ENCODE measurements at places on chromosomes 1 and 21.

GRCh38 chr1:116347696-116348095 is 25.3 kb upstream of the ATP1A1 start:
- no peak for DNase-seq

- DNase-seq: no peak
Measured at GRCh38 chr21:33430858-33431257, 27.6 kb downstream of the IFNGR2 start.

GRCh38 chr1:12177999-12178441 is 11.2 kb downstream of the TNFRSF1B start:
- DNase-seq: peak; percentile 79

DNA sequence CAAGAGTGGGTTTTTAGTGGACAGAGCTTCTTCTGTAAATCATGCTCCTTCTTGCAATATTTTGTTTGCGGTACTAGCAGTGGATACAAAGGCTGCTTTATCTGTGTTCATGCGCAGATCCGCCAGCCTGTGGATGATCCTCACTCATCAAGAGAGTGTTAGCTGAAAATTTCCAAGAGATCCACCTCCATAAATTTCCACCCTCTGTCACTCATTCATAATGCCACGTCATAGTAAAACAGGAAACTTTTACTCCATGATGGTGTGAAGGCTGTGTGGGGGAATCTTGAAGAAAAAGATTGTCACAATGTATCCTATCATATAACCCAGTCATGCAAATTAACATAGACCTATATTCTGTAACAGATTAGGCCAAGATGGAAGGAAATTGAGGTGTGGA is 4.4 kb upstream of the MAPKAPK2 start:
- DNase-seq: no peak

DNA sequence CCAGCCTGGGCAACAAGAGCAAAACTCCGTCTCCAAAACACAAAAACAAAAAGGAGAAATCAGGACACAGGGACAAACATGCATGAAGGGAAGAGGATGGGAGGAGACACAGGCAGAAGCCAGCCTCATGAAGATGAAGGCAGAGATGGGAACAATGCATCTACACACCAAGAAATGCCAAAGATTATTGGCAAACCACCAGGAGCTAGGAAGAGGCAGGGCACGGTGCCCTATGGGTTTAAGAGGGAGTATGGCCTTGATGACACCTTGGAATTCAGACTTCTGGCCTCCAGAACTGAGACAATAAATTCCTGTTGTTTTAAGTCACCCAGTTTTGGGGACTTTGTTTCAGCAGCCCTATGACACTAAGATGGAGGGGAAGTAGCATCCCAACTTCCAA is 5.2 kb downstream of the TMPRSS3 start:
- no peak for DNase-seq

- DNase-seq: no peak
Measured at GRCh38 chr1:12143631-12144155, 23.1 kb upstream of the TNFRSF1B start.

DNA sequence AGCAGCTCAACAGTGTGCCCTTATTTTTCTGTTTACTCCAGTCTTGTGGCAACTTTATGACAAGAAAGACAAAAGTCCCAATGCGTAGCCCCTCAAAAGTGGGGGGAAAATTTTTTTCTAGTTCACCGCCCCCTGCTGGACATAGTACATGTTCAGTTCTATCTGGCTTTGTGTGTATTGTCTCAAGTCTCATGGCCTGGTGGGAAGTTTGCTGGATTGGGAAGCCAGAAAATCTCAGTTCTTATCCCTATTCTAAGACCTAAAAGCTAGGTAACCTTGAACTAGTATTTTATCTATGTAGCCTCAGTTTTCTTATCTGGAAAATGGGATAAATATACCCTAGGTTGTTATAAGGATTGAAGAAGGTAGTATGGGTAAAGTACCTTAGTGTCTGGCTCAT is 55.8 kb upstream of the LDLRAP1 start:
- DNase-seq: peak; percentile 11

DNA sequence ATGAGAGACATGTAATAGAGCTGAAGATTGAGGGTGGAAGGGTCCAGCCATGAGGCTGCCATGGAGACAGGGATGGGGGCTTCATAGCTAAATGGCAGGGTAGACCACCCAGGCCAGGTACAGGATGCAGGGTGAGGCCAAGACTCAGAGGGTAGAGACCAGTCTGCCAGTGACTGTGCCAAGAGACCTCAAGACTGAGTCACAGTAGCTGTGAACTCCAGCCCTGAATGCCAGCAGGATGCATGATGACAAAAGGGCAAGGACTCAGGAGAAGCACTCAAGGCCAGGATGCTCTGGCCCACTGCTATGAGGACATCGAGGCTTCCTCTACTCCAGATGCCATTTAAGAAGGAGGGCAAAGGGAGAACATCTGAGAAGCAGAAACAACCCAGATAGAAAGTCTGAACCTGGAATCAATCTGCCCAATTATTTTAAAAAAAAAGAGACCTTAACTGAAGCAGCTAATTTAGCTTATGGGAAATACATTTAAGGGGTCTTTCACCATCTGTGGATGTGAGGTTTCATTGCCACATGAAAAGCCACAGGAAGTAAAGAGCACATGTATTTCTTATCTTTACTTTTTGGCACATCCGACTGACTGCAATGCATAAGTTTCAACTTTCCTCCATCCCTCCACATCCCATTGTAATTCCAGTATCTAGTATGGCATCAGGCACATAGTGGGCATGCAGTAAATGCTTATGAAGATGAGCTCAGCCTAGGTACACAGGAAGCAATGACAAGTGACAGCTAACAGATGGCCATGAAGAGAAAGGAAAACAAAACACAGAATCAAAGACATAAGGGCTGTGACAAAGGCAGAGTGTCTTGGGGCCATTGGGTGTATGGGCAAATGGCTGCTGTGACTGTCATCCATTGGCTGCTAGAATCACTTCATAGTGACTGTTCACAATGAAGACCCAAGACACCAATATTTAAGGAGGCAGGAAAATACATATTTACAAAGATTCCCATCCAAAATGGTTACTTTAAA is 40.2 kb downstream of the SUSD4 start:
- no peak for DNase-seq

DNA sequence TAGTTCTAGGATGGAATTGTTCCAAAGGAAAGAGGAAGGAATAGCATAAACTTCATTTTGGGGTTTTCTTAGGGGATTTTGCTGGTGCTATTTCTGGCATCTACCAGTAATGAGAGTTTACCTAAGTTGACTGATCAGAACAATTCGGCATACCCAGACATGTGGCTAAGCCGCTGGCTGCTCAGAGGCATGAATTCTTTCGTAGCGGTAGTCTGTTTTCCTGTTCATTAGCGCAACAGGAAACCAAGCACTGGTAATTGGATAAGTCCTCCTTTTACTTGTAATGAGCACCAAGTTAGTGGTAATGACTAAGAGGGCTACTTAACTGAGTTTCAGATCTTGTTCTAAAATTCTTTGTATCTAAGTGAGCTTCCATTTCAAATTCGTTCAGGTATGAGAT is 38.6 kb downstream of the C21orf91 start:
- DNase-seq: no peak

DNA sequence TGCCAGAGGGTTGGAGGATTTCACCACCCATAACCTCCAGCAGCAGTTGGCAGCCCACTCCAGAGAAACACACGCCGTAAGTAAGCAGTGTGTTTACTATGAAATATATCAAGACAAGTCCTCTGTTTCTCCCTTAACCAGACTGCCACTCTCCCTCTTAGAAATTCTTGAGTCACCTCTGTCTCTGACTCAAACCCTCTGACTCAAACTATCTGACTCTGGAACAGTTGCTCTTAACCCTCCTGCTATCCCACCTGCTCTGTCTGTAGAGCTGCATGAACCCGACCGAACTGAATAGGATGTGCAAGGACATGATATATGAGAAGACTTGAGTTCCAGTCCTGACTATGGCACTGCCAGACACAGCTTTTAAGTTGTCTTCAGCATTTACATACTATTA is 14.1 kb downstream of the INPP5B start:
- no peak for DNase-seq

GRCh38 chr1:170727963-170728362 is 64.0 kb downstream of the PRRX1 start:
- DNase-seq: no peak

DNA sequence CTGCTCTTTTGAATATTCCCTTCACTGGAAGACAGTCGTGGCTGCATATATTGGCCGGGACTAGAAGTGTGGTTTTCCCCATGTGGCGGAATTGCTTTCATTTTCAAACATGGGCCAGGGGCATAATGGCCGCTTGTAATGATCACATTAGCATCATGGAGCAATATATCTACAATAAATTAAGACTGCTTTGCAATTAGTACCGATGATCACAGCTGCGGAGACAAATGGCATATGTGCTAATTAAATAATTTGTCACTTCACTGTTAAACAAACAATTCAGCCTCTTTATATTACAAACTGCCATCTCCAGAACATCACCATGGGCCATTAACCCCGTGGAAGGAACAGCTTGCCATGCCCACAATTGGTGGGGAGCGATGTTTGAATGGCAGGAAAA is 68.2 kb upstream of the OLIG2 start:
- no peak for DNase-seq

- no peak for DNase-seq
Measured at GRCh38 chr1:27318136-27318535, 3.8 kb upstream of the TMEM222 start.

GRCh38 chr1:93672069-93672468 is 9.6 kb downstream of the BCAR3 start:
- no peak for DNase-seq

Measured in stimulated activated CD8-positive, alpha-beta memory T cell treated with anti-CD3 and anti-CD28 coated beads, Interleukin-2, amount 100 ng/mL, for 48 hours (primary cell).